Activated effector memory CD4-positive, alpha-beta T cell treated with anti-CD3 and anti-CD28 coated beads, Interleukin-2, amount 50 U/mL, for 16 hours (primary cell): ENCODE measurements at places on chromosomes 7 and 10.

GRCh38 chr7:7693881-7694280, 24.5 kb downstream of the RPA3 start:
- DNase-seq = no peak

- peak; percentile 33 for DNase-seq
Measured at GRCh38 chr10:48470115-48470892, 134.6 kb downstream of the ARHGAP22 start.

- DNase-seq = no peak
Measured at GRCh38 chr10:112184052-112184371, 447 bp upstream of the GPAM start.

DNA sequence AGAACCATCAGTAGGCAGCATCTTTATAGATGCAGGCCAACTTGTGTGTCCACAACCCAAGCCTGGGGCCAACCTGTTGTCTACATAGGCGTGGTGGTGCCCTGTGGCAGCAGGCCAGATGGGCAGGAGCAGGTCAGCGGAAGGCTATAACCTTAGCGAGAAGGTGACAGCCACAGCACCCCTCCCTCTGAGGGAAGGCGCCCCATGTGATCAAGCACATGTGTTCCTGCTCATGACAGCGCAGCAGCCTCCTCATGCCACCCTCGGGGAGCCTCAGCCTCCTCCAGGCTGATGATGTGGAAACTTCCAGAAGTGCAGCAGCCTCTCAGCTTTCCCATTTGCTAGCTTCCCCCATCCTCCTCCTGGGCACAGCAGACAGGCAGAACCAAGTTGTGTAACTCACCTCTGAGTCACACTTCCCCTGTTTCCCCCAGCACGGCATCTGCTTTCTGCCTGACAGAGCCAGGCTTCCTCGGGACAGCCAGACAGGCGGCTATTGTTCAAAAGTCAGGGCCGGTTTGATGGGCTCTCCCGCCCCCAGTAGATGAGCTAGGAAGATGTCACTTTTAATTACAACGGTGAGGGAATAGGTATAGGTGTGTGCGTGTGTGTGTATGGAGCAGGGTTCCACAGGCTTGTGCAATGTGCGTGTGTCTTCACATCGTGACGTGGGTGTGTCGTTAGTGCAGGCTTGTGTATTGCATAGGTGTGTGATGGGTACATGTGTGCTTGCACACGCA, 312.0 kb upstream of the ZMIZ1 start:
- no peak for DNase-seq

DNA sequence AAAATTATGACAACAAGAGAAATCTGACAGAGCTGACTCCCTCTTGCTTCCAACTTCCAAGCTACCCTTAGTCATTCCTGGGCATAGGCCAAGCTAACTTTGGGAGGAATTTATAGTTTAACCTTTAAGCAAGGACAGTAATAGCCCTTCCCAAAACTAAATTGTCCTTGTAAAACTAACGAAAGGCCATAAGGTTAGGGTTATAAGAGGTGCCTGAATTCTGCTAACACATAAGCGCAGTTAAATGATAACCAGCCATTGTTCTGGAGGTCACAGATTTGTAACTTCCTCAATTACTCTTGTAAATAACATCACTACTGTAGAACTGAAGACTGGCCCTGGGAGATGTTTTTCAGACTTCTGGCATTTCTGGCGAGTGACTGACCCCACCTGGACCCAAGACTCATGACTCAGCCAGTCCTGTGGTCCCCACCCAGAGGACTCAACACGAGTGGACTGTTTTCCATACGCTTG, 481.2 kb downstream of the KCNMA1 start:
- no peak for DNase-seq

DNA sequence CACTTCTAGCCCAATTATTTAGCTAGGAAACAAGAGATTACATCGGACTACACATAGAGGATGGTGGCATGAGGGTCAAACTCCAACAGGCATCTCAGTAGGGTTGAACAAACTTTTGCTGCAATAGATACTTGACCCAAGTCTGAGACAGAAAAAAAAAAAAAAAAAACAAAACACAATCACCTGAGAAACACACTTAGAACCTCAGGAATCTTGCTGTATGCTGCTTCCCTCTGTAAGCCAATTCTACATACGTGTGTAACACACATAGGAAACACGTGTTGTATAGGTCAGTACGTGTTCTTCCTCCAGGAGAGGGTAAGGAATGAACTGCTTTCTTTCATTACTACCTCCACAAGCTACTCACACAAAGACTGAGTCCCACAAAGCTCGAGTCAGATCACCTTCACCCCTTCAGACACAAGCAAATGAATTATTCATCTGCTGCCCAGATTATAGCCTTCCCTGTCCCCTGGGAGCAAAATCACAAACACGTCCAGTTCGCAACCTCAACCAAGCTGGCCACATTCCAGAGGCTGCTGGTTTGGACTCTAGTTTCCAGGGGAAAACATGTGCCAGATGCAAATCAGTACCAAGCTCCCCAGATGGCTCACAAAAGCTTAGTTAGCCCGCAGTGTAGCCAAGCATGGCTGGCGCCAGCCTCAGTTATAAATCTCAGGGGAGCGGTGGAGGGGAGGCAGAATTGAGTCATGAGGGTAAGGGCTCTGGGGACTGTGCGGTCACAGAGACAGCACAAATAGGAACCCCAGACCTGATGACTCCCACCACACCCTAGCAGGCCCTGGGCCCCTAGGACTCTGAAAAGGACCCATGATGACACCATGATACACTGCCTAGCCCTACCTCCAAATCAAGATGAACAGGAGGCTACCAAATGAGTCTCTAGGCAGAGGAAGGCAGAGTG, 15.1 kb downstream of the PSAP start:
- no peak for DNase-seq

- DNase-seq = no peak
Measured at GRCh38 chr10:51141010-51141409, 66.7 kb downstream of the PRKG1 start.
